Activated T-helper 1 cell treated with anti-CD3 and anti-CD28 coated beads, Interleukin-12 subunit alpha, Interleukin-12 subunit beta, Interleukin-2, Interleukin-4 antibody, amounts not matched to agents 30 ng/mL and 10 ng/mL and 1 ng/mL, durations not matched to agents 14 hours and 24 hours and 36 hours (primary cell): ENCODE measurements at places on chromosomes 12 and 14.

DNA sequence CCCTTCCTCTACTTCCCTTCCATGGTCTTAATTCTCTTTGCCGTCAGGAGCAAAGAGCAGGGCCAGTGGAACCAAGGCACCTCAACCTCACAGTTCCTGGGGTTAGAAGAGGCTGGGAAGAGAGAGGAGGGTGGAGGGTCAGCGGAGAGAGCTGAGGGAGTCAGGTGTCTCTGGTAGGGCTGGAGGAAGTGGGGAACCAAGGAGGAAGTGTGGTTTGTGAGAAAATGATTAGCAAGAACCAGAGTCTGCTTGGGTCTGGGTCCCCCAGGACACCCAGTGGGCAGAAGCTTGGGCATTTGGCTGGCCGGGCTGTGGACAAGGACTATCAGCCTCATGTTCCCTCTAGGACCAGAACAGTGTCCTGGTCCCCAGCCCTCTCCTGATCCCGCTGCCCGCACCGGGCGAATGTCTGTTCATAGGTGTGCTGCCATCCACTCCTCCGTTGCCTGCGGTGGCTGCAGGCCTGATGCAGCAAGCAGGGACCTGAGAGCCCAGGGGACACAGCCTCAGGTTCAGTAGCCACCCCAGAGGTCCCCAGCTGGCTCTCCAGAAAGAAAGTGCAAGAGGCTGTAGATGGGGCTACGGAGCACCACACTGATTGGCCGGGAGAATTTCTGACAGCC, 2.3 kb downstream of the HOXC12 start:
- H3K27ac ChIP-seq, result no peak overlapping the region
- no peak overlapping the region for H3K4me3 ChIP-seq
- H3K27me3 ChIP-seq, result peaks cover 83% of the 10 kb centered on the region
- H3K36me3 ChIP-seq, result no peaks in the 10 kb centered on the region
- no peak for DNase-seq
- H3K4me1 ChIP-seq, result no peaks in the 10 kb centered on the region

DNA sequence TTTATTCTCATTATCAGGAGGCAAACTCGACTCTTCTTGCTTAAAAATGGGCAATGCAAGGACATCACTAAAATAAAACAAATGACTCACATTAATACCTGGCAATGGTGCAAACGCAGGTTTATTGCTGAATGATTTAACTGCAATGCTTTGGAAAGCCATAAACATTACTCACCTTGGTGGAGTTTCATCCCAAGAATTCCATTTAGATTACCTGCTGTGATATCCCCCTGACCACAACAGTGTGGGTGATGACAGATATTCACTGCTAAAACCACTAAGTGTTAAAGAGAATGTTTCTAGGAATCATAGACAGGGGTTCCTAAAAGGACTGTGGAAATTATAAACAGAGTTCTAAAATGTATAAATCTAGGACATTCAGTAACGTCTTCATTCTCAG, 35.3 kb upstream of the CSRNP2 start:
- no peak overlapping the region for H3K27ac ChIP-seq
- H3K4me1 ChIP-seq, result peaks cover 6% of the 10 kb centered on the region
- H3K4me3 ChIP-seq, result no peak overlapping the region

GRCh38 chr14:63715360-63715759, 12.5 kb downstream of the SGPP1 start:
- H3K27ac ChIP-seq, result no peak overlapping the region
- DNase-seq, result no peak
- H3K4me1 ChIP-seq, result peaks cover 25% of the 10 kb centered on the region
- peaks cover 34% of the 10 kb centered on the region for H3K36me3 ChIP-seq
- H3K27me3 ChIP-seq, result no peaks in the 10 kb centered on the region

- peaks cover 4% of the 10 kb centered on the region for H3K36me3 ChIP-seq
- H3K27ac ChIP-seq, result no peak overlapping the region
- peaks cover 4% of the 10 kb centered on the region for H3K27me3 ChIP-seq
- H3K4me3 ChIP-seq, result no peak overlapping the region
- no peak for DNase-seq
- peaks cover 12% of the 10 kb centered on the region for H3K4me1 ChIP-seq
Observed at GRCh38 chr12:121190523-121191031, 19.4 kb upstream of the P2RX4 start.

- peaks cover 25% of the 10 kb centered on the region for H3K27me3 ChIP-seq
- H3K36me3 ChIP-seq, result no peaks in the 10 kb centered on the region
- H3K27ac ChIP-seq, result no peak overlapping the region
- no peak overlapping the region for H3K4me3 ChIP-seq
- DNase-seq, result no peak
- H3K4me1 ChIP-seq, result no peaks in the 10 kb centered on the region
Observed at GRCh38 chr14:100589760-100590469, 2.7 kb upstream of the BEGAIN start.

DNA sequence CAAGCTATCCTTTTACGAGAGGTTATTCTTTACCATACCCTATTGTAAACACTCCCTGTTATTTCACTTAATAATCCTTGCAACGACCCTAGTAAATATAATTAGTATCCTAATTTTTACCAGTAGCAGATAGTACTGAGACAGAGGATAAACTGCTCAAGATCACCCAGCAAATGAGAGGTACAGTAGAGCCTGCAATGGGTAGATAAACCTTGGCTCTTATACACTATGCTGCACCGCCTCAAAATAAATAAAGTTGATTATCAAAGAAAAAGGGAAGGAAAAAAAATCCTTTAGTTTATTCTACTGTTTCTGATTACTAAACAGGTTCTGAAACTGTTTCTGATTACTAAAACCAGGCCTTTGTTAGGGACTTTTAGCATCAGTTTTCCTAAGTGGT, 22.5 kb downstream of the YBX3 start:
- peaks cover 23% of the 10 kb centered on the region for H3K4me1 ChIP-seq
- H3K36me3 ChIP-seq, result peaks cover 42% of the 10 kb centered on the region
- peak overlapping the region; percentile 15 for H3K27ac ChIP-seq
- no peak overlapping the region for H3K4me3 ChIP-seq
- DNase-seq, result no peak
- no peaks in the 10 kb centered on the region for H3K27me3 ChIP-seq

GRCh38 chr14:104139460-104140212, 1.2 kb downstream of the KIF26A start:
- DNase-seq, result no peak
- H3K36me3 ChIP-seq, result no peaks in the 10 kb centered on the region
- no peak overlapping the region for H3K27ac ChIP-seq
- H3K4me1 ChIP-seq, result peaks cover 4% of the 10 kb centered on the region
- H3K27me3 ChIP-seq, result peaks cover 19% of the 10 kb centered on the region

- peaks cover 11% of the 10 kb centered on the region for H3K27me3 ChIP-seq
- DNase-seq, result no peak
- H3K4me1 ChIP-seq, result peaks cover 9% of the 10 kb centered on the region
- H3K36me3 ChIP-seq, result no peaks in the 10 kb centered on the region
- H3K4me3 ChIP-seq, result no peak overlapping the region
- no peak overlapping the region for H3K27ac ChIP-seq
Observed at GRCh38 chr12:30846776-30847175, 79.8 kb upstream of the TSPAN11 start.

GRCh38 chr12:6701078-6701768, 608 bp upstream of the PIANP start:
- H3K36me3 ChIP-seq, result no peaks in the 10 kb centered on the region
- no peak overlapping the region for H3K27ac ChIP-seq
- H3K4me3 ChIP-seq, result peak overlapping the region; percentile 68
- H3K27me3 ChIP-seq, result peaks cover 63% of the 10 kb centered on the region

- H3K27me3 ChIP-seq, result no peaks in the 10 kb centered on the region
- no peaks in the 10 kb centered on the region for H3K36me3 ChIP-seq
- DNase-seq, result no peak
- H3K4me3 ChIP-seq, result peak overlapping the region; percentile 61
- H3K27ac ChIP-seq, result no peak overlapping the region
Observed at GRCh38 chr14:32897698-32898064, 41.0 kb upstream of the NPAS3 start.

DNA sequence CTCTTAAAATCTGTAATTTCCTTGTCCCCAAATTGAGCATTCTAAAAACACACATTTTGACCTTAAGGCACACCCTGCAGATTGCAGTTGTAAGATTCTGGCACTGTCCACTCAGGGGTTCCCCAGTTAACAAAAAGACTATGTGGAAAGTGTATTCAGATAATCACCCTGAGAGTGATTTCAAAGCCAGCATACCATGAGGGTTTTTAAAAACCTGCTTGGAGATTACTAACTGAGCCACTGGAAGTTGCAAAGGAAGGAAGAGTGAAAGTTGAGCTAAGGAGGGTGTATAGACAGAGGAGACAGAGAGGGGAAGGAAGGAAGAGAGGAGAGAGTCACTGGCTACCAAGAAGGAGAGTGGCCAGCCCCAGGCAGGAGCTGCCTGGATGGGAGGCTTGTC, 82.6 kb downstream of the EML1 start:
- H3K27me3 ChIP-seq, result peaks cover 26% of the 10 kb centered on the region
- no peak overlapping the region for H3K4me3 ChIP-seq
- H3K4me1 ChIP-seq, result no peaks in the 10 kb centered on the region
- DNase-seq, result no peak
- no peaks in the 10 kb centered on the region for H3K36me3 ChIP-seq
- no peak overlapping the region for H3K27ac ChIP-seq

GRCh38 chr12:26471560-26471959, 276.2 kb downstream of the SSPN start:
- no peak for DNase-seq
- no peak overlapping the region for H3K4me3 ChIP-seq
- H3K36me3 ChIP-seq, result peaks cover 31% of the 10 kb centered on the region
- H3K27me3 ChIP-seq, result no peaks in the 10 kb centered on the region
- H3K27ac ChIP-seq, result peak overlapping the region; percentile 64
- peaks cover 36% of the 10 kb centered on the region for H3K4me1 ChIP-seq

DNA sequence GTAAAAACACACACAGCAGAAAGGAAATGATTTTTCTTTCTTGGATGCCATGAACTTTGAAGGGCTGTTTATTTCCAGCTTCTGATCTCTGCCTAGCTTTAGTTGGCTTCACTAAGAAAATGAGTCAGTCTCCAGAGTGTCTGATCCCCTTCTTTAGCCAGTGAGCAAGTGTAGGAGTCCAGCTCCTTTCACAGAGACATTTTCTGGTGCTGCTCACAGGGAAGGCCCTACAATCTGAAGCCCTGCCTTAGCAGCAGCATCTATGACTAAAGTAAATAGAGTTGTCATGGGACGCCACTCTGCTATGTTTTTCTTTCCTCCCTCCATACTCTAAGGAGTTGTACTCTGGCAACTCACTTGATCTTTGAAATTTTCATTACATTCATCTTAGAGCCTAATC, 103.5 kb downstream of the RPAP3 start:
- H3K4me3 ChIP-seq, result no peak overlapping the region
- no peak overlapping the region for H3K27ac ChIP-seq
- peaks cover 5% of the 10 kb centered on the region for H3K4me1 ChIP-seq
- H3K36me3 ChIP-seq, result peaks cover 3% of the 10 kb centered on the region

DNA sequence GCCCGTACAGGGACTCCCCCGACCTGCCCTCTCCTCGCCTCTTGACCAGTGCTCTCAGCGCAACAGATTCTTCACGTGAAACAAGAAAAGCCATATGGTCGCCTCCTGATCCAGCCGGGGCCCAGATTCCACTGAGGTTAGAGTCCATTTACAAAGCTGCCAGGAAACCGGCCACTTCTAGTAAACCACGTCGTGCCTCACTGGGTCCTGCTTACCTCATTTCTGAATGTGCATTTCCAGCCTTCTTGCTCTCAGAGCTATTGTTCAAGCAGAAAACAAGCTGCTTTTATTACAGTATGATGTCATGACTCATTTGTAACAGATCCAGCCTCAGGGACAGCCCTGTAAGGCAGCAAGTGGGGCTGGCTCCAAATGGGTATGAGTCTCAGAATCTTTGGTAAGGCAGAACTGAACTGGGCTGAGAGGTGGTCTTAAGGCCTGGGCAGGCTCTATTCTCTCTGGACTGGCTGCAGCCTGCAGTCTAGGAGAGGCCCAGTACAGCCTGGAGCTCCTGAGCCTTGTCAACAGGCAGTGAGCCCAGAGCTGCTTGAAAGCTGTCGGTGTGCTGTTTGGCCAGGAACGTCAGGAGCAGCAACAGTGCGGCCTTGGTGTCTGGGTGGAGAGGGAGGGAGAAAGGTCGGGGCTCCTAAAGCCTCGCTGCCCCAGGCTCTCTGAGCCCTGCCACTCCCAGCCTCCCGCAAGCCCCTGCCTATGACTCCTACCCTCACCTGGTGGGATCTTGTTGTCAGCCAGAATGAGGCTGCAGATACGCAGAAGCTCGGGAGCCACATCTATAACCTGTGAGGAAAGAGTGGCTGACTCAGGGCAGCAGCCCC, 8.3 kb downstream of the REC8 start:
- no peak overlapping the region for H3K27ac ChIP-seq
- H3K4me1 ChIP-seq, result no peaks in the 10 kb centered on the region
- peaks cover 62% of the 10 kb centered on the region for H3K36me3 ChIP-seq
- no peaks in the 10 kb centered on the region for H3K27me3 ChIP-seq
- H3K4me3 ChIP-seq, result no peak overlapping the region

DNA sequence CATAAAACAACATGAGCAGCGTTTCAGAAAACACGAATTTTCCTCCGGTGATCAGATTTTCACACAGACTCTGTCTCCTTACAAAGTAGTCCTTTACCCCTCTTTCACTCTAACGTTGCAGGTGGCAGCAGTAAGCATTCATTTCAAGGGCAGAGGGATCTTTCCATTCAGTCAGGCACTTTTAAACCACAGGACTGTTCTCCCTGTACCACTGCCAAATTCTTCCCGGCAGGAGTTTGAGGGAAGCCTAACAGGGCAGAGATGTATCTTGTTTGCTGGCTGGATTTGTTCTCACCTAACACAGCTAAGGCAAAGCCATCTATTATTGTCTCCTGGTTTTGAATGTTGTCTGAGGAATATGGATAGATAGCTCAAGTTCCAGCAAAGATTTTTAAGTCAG, 1187.3 kb upstream of the SEL1L start:
- no peaks in the 10 kb centered on the region for H3K36me3 ChIP-seq
- H3K27ac ChIP-seq, result no peak overlapping the region
- H3K27me3 ChIP-seq, result no peaks in the 10 kb centered on the region
- no peak for DNase-seq
- no peak overlapping the region for H3K4me3 ChIP-seq

DNA sequence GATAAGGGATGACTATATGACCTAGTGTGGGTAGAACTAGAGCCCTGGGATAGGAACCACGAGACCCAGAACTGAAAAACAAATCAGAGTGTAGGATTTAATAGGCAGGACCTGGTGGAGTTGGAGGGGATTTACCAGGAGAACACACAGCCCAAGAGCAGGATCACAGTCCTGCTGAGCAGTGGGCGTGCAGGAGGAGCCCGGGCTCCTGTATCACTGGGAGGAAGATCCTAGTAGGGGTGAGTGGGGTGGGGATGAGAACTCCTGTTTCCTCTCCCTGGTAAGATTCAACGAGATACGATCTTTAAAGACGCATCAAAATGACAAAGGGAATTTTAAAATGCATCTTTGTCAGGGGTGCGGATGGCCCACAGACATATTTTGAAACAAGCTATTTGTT, 220.1 kb downstream of the GALC start:
- no peaks in the 10 kb centered on the region for H3K27me3 ChIP-seq
- no peaks in the 10 kb centered on the region for H3K36me3 ChIP-seq
- no peak overlapping the region for H3K27ac ChIP-seq
- no peak overlapping the region for H3K4me3 ChIP-seq
- H3K4me1 ChIP-seq, result no peaks in the 10 kb centered on the region

- H3K36me3 ChIP-seq, result peaks cover 3% of the 10 kb centered on the region
- H3K4me3 ChIP-seq, result no peak overlapping the region
- H3K27ac ChIP-seq, result no peak overlapping the region
- H3K4me1 ChIP-seq, result no peaks in the 10 kb centered on the region
- DNase-seq, result no peak
Observed at GRCh38 chr14:98028162-98028561, 1231.0 kb downstream of the VRK1 start.

- no peak for DNase-seq
- no peaks in the 10 kb centered on the region for H3K4me1 ChIP-seq
- H3K27ac ChIP-seq, result no peak overlapping the region
Observed at GRCh38 chr12:45433441-45433868, 217.6 kb downstream of the ANO6 start.

- no peaks in the 10 kb centered on the region for H3K27me3 ChIP-seq
- no peaks in the 10 kb centered on the region for H3K36me3 ChIP-seq
- H3K4me3 ChIP-seq, result no peak overlapping the region
- H3K4me1 ChIP-seq, result peaks cover 8% of the 10 kb centered on the region
- no peak overlapping the region for H3K27ac ChIP-seq
Observed at GRCh38 chr12:83018088-83018487, 331.4 kb downstream of the TMTC2 start.
